OCI-LY7 (cell line): ENCODE measurements at places on chromosomes 6 and 20.

DNA sequence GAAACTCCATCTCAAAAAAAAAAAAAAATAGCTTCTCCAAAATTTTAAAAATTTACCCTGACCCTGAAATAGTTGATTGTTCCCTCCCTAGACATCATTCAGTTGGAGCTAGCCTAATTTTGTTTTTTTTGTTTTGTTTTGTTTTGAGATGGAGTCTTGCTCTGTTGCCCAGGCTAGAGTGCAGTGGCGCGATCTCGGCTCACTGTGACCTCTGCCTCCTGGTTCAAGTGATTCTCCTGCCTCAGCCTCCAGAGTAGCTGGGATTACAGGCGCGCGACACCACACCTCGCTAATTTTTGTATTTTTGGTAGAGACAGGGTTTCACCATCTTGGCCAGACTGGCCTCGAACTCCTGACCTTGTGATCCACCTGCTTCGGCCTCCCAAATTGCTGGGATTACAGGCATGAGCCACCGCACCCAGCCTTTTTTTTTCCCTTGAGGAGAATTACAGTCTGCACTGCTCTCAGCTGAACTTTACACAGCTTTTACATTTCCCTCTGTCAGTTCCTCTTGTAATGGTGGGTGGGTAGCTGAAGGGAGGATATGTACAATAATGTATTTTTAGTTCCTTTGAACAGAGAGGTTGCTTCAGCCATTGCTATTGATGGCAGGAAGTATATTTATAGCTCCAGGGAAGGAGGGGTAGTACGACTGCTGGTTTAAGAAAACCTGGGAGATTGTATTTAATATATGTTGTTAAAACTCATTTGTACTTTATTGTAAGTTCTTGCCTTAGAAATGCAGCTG is 27.7 kb downstream of the PTPRA start:
- DNase-seq: peak; percentile 72

DNA sequence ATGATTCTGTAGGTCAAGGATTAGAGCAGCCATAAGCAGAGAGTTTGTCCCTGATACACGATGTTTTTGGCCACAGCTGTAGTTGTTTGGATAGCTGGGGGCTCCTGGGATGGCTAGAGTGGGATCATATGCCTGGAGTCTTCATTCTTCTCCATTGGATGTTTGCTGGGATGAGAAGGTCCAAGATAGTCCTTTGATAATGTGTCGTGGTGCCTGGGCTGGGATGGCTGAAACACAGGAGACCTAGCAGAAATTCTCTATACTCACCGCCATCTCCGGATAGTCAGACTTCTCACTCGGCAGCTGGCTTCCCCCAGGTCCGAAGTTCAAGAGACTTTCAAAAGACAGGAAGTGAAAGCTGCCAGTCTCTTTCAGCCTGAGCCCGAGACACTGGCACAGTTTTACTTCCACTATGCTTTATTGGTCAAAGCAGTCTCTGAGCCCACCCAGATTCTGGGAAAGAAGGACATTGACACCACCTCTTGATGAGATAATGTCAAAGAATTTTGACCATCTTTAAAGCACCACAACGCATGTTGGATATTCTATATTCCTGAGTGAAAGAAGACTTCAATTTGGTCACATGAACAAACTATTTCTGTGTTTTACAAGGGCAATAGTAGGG is 16.0 kb downstream of the MARCKS start:
- DNase-seq: peak; percentile 51

DNA sequence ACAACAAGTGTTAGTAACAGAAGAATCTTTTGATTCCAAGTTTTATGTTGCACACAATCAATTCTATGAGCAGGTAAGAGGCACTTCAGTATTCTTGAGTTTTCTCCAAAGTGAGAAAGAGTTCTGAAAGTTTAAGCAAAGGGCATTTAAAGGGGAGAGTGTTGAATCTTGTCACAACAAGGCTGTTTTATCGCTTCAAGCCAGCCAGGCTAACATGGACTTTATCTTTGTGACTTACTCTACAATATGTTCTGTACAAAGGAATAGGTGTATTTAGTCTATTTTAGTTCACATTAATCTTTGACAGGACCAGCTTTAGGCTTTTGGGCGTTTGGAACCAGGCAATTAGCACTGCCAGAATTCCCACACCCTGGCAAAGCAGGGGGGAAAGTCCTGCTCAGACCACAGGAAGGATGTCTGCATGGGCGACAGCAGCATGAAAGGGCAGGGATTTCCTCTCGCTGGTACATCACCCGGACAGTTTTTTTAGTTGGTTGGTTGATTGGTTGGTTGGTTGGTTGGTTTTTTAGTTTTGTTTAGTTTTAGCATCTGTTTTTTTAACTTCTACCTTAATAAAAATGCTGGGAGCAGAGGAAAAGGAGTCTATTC is 395.4 kb upstream of the SOX4 start:
- peak; percentile 9 for DNase-seq

DNA sequence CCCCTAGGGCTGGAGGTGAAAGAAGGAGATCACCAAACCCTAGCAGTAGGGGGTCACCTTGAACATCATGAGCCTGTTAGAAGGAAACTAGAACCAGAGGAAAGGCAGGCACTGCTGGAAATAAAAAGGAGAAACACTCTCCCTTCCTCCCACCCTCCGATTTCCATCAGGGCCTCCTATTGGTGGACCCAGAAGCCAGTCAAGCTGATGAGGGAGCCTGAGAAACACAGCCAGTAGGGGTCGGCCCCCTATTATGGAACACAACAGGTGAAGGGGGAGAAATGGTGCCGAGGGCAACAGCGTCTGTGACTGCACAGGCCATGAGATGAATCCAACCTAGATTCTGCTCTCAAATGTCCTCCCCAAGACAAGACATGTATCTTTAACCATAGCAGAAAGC is 156.1 kb upstream of the LRFN2 start:
- peak; percentile 22 for DNase-seq

GRCh38 chr6:35294308-35294945 is 3.2 kb upstream of the DEF6 start:
- DNase-seq: peak; percentile 71

DNA sequence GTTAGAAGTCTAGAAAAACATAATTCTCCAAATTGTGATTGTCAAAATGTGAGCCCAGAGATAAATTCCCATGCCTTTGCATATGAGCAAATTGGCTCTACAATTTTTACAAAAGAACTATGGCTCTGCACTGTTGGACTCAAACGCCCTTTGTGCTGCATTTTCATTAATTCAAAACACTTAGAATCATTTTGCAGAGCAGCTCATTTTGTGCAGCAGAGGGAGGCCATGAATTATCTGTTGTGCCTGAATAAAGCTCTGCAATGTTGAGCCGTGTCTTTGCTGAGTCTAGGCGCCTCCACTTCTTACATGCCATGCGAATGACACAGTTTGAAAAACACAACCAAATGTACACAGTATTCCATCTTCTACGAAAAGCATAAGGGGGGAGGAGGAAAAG is 230.2 kb downstream of the PRKN start:
- no peak for DNase-seq

GRCh38 chr6:85506441-85507093 is 56.7 kb downstream of the NT5E start:
- DNase-seq: no peak

DNA sequence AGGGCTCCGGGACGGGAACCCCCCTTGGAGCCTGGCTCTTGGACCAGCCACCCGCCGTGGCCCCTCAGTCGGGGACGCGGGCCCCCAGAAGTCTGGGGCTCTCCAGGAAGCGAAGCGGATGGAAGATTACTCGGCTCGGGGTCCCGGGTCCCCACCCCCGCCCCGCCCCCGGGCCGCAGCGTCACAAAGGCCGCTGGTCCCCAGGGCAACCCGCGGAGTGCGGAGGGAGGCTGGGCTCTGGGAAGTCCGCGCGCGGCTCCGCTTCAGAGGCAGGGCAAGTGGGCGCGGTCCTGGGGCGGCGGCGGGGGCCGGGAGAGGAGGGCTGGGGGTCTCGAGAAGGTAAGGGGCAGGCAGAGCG is at the start of gene FNDC11:
Gene FNDC11 (plus strand): TSS at position 227 of the 358 bp plus-strand sequence. CDS start 1,505 bp downstream, outside the sequence.
- peak; percentile 44 for DNase-seq

DNA sequence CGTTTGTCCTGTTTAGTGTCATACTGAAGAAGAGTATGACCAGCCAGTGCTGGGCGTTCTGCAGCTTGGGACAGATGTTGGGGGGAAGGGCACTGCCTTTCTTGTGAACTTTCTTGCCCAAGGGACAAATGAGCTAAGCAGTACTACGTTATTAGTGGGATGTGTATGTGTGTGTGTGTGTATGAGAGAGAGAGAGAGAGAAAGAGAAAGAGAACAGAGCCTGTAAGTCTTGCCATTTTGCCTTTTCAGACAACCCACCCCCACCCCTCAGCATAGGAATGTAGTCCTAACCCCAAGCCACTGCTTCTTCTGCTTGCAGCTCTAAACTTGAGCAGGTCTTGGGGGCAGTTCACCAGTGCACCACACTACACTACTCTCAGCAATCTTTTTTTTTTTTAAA is 45.5 kb downstream of the E2F3 start:
- no peak for DNase-seq

DNA sequence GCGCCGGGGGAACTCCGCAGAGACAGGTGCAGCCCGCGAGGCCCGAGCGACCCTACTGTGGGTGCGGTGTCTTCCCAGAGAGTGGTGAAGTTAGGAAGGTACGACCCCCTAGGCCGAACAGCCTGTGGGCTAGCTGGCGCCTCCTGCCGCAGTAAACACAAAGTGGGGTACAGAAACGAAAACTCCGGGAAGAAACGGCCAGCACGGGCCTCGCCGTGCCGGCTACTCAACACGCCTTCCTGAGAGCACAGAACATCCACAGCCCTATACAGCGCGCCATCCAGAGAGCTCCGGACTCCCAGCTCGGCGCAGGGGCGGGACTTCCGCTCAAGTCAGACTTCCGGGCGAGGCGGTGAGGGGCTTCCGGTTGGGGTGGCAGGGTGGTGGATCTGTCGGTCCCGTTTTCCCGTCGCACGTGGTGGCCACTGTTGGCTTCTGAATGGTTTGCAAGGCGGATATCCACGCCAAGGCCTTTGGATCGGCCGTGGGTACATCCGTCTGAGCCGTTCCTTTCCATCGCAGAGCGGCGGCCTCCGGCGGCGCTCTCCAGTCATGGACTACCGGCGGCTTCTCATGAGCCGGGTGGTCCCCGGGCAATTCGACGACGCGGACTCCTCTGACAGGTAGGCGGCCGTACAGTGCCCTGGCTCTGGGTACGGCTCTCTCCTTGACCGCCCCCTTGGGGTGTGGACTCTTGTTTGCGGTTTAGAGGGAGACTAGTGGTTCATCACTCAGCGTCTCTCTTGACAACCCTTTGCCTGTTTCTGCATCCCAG is at the start of the genes CAGE1 and RIOK1:
Gene CAGE1 (minus strand): TSS at position 292 of the 775 bp plus-strand sequence. CDS start 2,569 bp downstream, outside the sequence.
Gene RIOK1 (plus strand): TSS at position 358 of the 775 bp plus-strand sequence. CDS start 195 bp downstream, at position 553.
- DNase-seq: peak; percentile 94

GRCh38 chr6:30889496-30889885 is 5.2 kb downstream of the DDR1 start:
- no peak for DNase-seq

DNA sequence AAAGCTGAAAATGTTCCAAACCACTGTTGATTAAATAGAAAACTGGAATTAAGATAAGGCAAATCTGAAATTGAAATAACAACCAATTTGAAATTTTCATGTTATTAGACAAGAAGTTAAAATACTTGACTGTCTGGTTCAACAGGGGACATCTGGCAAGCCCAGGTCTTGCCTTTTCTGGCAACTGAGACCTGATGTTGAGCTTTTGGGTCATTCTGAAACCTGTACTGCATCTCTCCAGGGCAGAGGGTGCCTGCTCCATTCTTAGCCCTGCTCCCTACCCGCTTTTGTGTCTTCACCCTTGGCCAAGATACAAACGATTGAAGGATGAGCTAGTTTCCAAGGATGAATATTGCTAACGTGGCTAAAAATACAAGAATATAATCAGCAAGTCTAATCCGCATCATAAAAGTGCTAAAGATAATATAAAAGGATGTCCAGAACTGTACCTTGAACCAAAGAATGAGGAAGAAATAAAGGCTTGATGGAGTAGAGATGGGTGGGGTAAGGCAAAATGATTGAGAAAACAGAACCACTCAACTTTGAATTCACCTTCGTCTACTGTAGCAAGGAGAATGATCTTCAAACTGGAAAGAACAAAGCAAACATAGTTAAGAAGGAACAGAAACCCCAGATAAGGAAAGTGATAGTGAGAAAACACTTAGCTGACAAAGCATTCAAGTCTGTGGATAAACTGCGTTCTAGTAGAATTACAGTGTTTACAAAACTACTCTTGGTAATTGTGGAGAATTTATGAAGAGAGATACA is 109.8 kb upstream of the MAN1A1 start:
- DNase-seq: peak; percentile 31

DNA sequence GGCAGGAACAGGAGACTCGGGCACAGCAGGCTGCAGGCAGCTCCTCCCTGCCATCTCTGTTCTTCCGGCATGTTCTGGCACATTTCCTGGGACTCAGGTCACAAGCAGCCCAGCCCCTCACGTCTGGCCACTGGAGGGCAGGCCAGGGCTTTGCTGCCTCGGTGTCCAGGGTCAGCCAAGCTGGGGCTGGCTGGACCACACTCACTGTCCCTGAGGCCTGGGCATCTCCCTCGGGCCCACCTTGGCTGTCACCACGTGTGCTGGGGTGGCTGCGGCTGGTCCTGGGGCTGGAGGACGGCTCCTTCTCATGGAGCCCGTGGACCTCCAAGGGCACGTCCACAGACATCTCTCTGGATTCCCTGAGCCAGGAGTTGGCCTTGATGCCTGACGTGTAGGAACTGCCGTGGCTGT is 18.5 kb downstream of the FRMD1 start:
- no peak for DNase-seq

DNA sequence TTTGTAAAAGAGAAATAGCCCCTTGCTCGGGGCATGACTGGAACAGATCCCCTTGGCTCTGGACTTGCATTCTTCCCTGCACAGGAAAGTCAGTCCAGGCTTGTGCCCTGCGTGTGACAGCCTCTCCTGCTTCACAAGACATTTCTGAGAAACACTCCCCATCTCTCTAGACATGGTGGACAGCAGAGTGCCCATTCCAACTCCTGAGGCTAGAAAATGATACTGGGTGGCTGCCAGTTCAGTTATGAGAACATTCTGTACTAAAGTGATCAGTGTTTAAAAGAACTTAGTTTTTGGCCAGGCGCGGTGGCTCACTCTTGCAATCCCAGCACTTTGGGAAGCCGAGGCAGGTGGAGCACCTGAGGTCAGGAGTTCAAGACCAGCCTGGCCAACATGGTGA is 41.3 kb downstream of the TGM3 start:
- no peak for DNase-seq

GRCh38 chr6:132566404-132566803 is 3.7 kb upstream of the TAAR6 start:
- DNase-seq: no peak

- DNase-seq: no peak
These were observed 245.1 kb upstream of the RSPO3 start for GRCh38 chr6:126873351-126873750.

DNA sequence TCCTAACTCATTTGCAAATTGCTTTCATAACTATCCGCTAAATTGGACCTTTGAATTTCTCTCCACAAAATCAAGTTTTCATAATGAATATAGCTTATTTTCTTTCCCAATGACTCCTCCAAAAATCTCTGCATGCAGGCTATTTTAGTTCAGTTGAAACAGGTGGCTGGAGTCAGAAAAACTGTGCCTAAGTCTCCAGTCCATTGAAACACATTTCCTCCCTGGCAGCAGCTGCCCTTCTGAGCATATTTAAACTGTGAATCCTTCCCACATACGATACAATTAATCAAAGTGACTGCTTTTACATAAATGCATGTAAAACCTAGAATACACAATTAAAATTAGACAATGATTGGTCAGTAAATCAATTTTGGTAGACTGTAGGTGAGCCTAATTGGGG is 344.6 kb upstream of the MARCKS start:
- no peak for DNase-seq

- DNase-seq: no peak
These were observed 178.0 kb upstream of the AFDN start for GRCh38 chr6:167648501-167649278.
